ENCODE measurements at places on chromosomes 1 and 21.

GRCh38 chr21:27806281-27806680 is 839.4 kb upstream of the ADAMTS5 start:
- DNase-seq: no peak

- no peak for DNase-seq
These were observed 1.0 kb downstream of the RD3 start for GRCh38 chr1:211490821-211491415.

GRCh38 chr1:201792534-201793305 is 36.2 kb upstream of the IPO9 start:
- DNase-seq: peak; percentile 96

GRCh38 chr21:30083225-30083945 is 83.2 kb downstream of the CLDN17 start:
- no peak for DNase-seq

DNA sequence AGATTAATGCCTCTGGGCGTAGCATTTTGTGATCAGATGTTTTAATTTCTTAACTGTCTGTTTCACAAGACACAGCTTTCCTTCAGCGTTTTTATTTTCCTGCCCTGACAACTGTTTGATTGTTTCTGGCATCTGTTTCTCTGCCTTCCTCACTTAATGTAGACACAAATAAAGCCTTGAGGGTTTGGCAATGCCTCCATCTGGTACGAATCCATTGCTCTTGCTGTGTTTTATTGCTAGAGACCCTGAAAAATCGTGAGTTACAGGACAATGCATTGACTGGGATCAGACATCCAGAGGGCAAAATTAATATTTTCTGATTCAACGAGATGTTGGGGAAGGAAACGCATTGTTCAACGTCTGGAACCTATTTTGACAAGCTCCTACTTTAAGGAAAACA is 363.5 kb downstream of the MRPL39 start:
- DNase-seq: no peak

DNA sequence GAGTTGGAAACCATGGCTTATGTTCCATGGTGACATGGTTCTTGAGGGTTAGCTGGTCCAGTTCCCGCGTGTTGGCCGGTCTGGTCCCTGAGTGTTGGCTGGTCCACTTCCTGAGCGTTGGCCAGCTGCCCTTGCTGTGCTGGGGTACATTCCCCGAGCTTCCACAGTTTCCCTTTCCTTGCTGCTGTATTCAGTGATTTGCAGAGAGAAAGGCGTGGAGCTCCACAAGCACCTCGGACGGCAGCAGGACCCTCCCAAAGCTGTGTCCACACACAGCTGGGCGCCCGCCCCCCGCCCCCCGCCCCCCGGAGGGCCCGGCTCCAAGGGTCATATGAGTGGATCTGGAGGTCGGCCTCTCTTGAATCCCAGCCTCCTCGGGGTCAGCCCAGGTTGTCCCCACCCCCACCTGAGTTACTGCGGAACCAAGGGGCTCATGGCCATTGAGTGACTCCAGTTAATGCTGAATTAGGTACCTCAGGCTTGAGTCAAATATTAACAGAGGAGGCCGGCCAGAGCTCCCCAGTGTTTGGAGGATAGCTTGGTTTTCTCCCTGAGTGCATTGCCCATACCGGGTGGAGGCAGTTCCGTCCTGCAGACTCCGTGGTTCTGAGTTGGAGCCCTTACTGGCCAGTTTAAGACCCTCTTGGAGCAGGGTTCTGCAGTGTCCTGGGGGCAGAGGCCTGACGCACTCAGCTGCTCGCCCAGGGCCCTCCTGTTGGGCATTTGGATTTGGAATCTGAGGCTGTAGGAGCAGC is 18.4 kb downstream of the COL18A1 start:
- no peak for DNase-seq

- peak; percentile 7 for DNase-seq
These were observed 436.5 kb upstream of the DAB1 start for GRCh38 chr1:57860325-57860724.

GRCh38 chr1:244322181-244322580 is 129.5 kb downstream of the ADSS2 start:
- DNase-seq: no peak

- DNase-seq: no peak
These were observed 13.0 kb downstream of the INAVA start for GRCh38 chr1:200907611-200908097.

GRCh38 chr1:112767646-112768045 is 52.5 kb upstream of the PPM1J start:
- no peak for DNase-seq

DNA sequence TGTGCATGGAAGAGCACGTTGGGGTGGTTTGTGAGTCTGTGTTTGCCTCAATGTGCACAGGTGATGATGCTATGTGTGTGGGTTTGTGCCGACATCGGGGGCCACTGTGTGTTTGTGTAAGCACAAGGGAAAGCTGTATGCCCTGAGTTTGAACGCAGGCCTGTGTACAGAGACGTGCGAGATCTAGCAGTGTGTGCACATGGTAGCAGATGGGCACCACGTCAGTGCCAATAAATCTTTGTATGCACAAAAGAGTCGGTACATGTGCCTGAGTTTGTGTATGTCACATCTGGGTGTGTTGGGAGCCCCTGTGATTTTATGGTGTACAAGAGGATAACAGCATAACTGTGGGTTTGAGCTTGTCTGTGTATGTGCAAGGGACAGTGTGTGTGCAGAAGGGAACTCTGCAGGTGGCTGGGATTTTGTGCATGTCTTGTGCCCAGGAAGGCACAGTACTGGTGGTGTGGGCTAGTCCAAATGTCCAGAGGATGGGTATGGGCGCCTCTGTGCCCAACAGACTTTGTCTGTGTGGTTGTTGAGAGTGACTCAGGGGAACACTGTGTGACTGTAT is 32.0 kb upstream of the WASF2 start:
- no peak for DNase-seq

- DNase-seq: no peak
These were observed 207.0 kb downstream of the BARHL2 start for GRCh38 chr1:90510143-90510542.

GRCh38 chr1:154840269-154841176 is 29.6 kb downstream of the KCNN3 start:
- DNase-seq: no peak

- DNase-seq: no peak
These were observed 752.1 kb downstream of the LTN1 start for GRCh38 chr21:28240586-28240985.

DNA sequence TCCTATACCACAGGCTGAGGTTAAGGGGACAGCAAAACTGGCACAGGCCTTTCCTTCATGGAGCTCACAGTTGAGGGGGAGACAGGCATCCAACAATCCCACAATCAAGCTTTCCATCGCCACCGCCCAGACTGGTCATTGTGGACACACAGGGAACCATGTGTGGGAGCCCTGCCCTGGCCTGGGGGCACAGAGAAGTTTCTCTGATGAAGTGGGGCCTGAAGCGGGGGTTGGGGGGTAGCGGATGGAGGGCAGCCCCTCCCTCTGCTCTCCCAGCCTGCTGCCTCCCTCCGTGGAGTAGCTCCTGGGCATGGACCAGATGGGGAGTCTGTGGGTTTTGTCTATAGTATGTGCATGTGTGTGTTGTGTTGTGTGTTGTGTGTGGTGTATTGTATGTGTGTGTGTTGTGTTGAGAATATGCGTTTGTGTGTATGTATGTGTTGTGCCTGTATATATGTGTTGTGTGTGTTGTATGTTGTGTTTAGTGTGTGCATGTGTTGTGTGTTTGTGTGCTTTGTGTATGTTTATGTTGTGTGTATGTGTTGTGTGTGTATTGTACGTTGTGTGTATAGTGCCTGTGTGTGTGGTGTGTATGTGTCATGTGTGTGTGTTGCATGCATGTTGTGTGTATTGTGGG is 14.4 kb upstream of the LDLRAP1 start:
- DNase-seq: no peak

- no peak for DNase-seq
These were observed 93.7 kb upstream of the C1orf174 start for GRCh38 chr1:3993619-3994375.

GRCh38 chr1:114152508-114153260 is 985 bp downstream of the SYT6 start:
- DNase-seq: no peak

- DNase-seq: no peak
These were observed 90.1 kb upstream of the BCL10 start for GRCh38 chr1:85366391-85367170.

GRCh38 chr1:15963968-15964648 is 11.8 kb downstream of the ZBTB17 start:
- DNase-seq: no peak

DNA sequence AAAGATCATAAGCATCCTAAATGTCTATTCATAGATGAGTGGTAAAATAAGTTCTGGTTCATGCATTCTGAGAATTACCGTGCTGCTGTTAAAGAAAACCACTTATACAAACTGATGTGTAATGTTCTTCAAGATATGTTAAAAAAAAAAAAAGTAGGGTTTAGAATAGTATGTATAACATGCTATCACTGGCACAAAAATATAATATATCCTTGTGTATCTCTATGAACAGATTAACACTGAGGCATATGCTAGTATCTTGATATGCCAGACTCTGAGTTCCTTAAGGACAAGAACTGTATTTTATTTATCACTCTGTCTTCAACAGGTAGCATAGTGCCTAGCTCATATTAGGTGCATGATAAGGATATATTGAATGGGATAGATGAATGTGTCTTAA is 108.9 kb downstream of the HS2ST1 start:
- DNase-seq: no peak

DNA sequence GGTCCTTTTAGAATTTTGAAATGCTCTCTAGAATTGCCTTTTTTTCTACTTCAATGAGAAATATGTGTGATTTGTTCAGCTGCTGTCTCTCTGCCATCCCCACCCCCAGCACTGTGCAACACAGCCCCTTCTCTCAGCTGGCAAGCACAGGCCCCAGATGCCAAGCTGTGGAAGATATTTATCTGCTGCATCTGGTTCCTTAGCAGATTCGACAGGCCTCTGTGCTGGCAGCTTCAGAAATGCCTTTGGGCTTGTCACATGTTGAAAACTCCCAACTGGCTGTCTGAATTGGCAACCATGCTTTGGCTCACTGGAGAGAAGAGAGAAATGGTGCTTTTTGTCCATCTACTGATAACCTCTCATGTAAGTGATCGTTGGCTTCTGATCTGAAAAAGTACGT is 206.7 kb upstream of the C1orf87 start:
- DNase-seq: peak; percentile 15

- no peak for DNase-seq
These were observed 52.5 kb upstream of the ID3 start for GRCh38 chr1:23611601-23612327.

DNA sequence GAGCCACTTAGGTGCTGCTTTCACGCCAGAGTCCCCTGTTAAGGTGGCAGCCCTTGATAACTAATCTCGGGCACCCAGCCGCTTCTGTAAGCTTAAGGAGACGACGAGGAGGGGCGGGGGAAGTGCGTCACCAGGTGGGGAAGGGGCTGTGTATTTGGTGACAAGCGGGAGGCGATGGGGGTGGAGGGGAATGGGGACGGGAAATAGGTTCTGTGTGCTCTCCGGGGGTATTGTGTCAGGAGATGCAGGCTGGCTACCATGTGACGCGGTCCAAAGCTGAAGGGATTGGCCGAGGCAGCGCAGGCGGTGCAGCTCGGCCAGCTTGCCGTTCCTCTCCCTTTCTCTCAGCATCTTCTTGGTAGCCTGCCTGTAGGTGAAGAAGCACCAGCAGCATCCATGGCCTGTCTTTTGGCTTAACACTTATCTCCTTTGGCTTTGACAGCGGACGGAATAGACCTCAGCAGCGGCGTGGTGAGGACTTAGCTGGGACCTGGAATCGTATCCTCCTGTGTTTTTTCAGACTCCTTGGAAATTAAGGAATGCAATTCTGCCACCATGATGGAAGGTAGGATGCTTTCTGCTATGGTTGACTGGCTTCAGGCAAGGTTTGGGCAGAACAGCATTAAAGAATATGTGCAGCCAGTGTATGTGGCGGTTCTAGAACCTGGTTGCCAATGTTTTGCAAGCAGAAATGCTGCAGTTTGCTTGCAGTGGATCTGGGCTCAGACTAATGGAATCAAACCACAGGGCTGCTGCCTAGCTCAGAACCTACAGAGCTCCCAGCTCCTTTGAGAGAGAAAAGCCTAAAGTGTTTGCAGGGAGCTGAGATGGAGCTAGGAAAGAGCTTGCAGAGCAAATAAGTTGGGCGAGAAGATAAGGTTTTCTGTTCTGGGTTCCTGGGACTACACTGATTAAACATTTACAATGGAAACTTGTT is at the start of gene SGIP1:
TSS of gene SGIP1 (plus strand) at position 350 of the 937 bp plus-strand sequence. CDS start at position 556, 206 bp downstream.
- DNase-seq: peak; percentile 89

GRCh38 chr1:173333581-173333980 is 126.5 kb upstream of the TNFSF4 start:
- DNase-seq: no peak

- no peak for DNase-seq
These were observed 7.6 kb downstream of the KCND3 start for GRCh38 chr1:111981871-111982270.
